ENCODE measurements at places on chromosomes 4 and X.

DNA sequence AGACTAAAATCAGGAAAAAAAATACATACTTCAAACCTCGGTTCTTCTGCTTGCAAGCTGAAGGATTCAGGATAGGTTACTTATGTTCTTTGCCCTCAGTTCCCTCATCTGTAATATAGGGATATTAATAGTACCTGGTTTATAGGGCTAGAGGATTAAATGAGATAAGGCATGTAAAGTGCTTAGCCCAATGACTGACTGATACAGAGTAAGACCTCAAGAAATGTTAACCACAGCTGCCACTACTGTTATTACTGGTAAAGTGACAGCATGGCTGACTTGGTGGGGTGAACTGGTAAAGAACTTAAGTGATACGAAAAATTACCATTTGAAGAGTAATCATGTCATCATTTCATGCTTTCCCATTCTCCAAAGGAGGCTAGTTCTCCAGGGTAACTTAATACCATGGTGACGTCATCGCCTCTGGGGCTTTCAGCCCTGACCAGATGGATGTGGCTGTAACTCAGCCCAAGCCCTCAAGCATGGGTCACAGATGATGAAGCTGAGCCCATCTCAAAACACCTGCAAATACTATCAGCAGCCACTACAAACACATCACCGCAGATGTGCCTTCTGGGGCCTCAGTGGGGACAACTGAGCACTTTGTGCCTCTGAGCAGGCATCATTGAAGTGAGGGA is 44.5 kb upstream of the SCML1 start:
- H3K27me3 ChIP-seq, result no peaks in the 10 kb centered on the region
- H3K27ac ChIP-seq, result no peak overlapping the region
- H3K4me3 ChIP-seq, result no peak overlapping the region
- no peak for DNase-seq
- H3K36me3 ChIP-seq, result no peaks in the 10 kb centered on the region
- H3K4me1 ChIP-seq, result no peaks in the 10 kb centered on the region

DNA sequence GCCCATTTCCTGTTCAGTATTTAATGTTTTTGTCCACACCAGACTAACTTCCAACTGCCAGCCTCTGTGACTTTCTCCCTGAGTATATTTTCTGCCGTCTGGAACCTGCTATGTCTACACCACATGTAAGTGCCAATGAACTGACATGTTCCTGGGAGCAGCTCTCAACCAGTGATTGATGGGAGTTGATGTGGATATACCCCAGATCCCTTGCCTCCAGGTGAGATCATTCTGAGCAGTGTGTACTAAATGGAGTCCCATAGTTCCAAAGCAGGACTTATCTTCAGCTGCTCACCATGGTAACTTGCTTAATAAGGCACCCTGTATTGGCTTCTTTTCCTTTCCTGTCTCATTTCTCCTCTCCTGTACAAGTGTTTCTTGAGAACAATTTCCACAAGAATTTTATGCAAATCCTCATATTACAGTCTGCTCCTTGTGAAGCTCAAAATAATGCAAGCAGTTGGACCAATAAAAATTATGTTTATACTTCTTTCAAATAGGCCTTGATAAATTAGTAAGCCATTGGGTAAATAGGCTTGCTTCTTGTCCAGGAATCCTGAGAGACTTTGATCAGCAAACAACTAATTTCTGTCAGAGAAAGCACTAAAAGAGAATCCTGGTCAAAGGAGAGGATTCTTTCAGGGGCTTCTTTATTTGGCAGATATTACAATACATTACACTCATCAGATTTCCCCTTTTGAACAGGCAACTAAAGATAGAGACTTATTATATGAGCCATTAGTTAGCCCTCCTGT is 911.7 kb upstream of the NDST4 start:
- no peak overlapping the region for H3K27ac ChIP-seq
- DNase-seq, result no peak
- no peaks in the 10 kb centered on the region for H3K36me3 ChIP-seq

DNA sequence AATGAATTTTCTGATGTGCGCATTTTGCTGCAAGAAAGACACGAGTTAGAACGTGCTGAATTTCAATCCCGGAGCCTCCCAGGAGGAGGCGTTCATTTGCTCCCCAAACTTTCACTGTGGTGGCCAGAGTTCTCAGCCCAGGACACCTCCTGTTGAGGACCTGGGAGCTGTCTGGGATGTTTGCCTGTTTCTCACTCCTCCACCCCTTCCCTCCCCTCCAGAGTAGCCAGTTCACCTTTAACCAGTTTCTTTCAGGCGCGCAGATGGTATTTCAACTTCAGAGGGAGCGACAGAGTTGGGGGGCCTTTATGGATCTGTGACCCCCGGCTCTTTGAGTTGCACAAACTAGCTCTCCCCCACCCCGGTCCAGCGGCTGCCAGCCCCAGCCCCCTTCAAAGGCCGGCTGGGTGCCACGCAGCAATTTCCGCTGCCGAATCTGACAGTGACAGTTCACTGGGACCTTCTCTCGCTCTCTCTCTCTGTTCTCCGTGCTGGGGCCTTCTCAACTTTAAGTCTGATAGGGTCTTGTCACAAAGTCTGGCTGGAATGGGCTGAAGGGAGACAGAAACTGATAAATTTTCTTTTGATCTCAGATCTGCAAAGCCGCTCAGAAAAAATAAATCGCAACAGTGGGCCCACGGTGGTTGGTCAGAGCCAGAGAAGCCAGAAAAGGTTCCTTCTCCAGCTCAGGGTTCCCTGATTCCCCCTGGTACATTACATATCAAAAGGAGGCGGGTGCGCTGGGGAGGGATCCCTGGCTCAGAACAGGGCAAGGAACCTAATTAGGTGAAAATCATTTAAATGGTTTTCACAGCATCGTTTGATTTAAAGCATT is 100.0 kb upstream of the STX18 start:
- H3K27me3 ChIP-seq, result no peaks in the 10 kb centered on the region
- no peaks in the 10 kb centered on the region for H3K36me3 ChIP-seq
- DNase-seq, result no peak
- H3K4me3 ChIP-seq, result no peak overlapping the region
- H3K4me1 ChIP-seq, result no peaks in the 10 kb centered on the region

- H3K4me1 ChIP-seq, result no peaks in the 10 kb centered on the region
- no peak overlapping the region for H3K27ac ChIP-seq
- no peak for DNase-seq
- H3K36me3 ChIP-seq, result no peaks in the 10 kb centered on the region
- H3K4me3 ChIP-seq, result no peak overlapping the region
- no peaks in the 10 kb centered on the region for H3K27me3 ChIP-seq
These were observed 315.1 kb upstream of the DKK2 start for GRCh38 chr4:107351196-107351595.

GRCh38 chr4:140693562-140693961 is 62.6 kb downstream of the TBC1D9 start:
- no peaks in the 10 kb centered on the region for H3K27me3 ChIP-seq
- H3K4me1 ChIP-seq, result no peaks in the 10 kb centered on the region
- H3K36me3 ChIP-seq, result no peaks in the 10 kb centered on the region
- no peak overlapping the region for H3K4me3 ChIP-seq

DNA sequence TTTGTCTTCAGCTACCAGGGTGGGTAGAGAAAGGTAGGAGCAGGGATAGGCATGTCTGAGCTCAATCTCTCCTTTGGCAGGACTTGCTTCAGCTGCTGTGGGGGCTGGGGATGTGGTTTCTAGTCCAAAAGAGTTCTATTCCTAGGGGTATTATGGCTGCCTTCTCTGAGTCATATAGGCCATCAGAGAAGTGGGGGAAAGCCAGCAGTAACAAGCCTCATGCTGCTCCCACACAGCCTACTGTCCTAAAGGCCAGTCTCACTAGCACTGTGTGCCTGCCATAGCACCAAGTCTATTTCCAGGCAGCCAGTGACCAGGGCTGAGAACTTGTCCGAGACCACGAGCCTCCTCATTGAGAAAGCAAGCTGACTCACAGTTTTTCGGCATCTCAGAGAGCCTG is 270.6 kb downstream of the DCAF12L2 start:
- H3K27me3 ChIP-seq, result no peaks in the 10 kb centered on the region
- no peaks in the 10 kb centered on the region for H3K4me1 ChIP-seq
- H3K27ac ChIP-seq, result no peak overlapping the region
- H3K36me3 ChIP-seq, result no peaks in the 10 kb centered on the region
- H3K4me3 ChIP-seq, result no peak overlapping the region

DNA sequence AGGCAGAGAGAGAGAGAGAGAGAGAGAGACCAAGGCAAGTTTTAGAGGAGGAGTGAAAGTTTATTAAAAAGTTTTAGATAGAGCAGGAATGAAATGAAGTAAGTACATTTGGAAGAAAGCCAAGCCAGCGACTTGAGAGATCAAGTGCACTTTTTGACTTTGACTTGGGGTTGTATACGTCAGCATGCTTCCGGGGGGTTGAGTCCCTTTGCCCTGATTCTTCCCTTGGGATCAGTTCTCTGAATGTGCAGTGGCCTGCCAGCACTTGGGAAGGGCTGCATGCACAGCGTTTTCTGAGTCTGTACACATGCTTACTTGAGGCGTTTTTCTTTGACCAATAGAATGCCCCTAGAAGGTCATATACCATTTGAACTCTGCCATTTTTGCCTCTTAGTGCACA is 400.5 kb downstream of the PDGFC start:
- peaks cover 3% of the 10 kb centered on the region for H3K27me3 ChIP-seq
- no peak overlapping the region for H3K27ac ChIP-seq
- DNase-seq, result no peak
- no peaks in the 10 kb centered on the region for H3K4me1 ChIP-seq

DNA sequence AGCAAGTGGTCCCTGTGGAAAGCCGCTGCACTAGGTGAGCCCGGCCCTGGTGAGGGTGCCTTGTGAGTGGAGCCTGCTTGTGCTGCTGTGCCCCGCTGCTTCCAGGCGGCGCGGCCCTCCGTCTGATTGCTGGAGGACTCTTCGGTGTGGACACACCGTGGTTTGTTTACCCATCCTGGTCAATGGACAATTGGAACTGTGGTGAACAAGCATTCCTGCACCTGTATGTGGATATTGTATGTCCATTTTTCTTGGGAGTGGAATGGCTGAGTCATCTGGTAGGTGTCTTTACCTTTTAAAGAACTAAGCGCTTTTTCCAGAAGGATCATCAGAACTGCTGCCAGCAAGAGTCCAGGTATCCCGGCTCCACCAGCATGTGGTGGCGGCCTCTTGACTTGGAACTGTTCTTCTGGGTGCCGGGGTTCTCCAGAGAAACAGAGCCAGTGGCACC is 15.6 kb downstream of the MAEA start:
- H3K4me1 ChIP-seq, result peaks cover 61% of the 10 kb centered on the region
- no peaks in the 10 kb centered on the region for H3K36me3 ChIP-seq
- DNase-seq, result no peak
- no peak overlapping the region for H3K4me3 ChIP-seq
- H3K27ac ChIP-seq, result no peak overlapping the region

DNA sequence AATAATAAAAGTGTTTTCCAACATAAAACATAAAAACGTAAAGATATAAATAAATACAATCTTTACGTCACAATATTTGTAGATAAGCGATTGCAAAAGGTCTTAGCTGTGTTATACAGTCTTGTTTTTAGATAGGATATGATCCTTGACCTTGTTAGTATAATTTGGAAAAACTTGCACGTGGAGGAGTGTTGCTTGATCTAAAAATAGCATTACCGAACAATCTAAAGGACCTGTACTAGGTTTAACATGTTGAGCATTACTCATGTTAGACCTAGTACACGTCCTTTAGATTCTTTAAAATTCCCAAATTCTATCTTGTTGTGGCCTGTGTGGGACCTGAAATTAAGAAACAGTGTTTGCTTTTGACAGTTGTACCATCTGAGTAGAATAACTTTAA is 1.6 kb downstream of the METAP1 start:
- H3K27me3 ChIP-seq, result no peaks in the 10 kb centered on the region
- no peaks in the 10 kb centered on the region for H3K36me3 ChIP-seq
- no peak for DNase-seq
- no peak overlapping the region for H3K27ac ChIP-seq
- H3K4me3 ChIP-seq, result peak overlapping the region; percentile 98

DNA sequence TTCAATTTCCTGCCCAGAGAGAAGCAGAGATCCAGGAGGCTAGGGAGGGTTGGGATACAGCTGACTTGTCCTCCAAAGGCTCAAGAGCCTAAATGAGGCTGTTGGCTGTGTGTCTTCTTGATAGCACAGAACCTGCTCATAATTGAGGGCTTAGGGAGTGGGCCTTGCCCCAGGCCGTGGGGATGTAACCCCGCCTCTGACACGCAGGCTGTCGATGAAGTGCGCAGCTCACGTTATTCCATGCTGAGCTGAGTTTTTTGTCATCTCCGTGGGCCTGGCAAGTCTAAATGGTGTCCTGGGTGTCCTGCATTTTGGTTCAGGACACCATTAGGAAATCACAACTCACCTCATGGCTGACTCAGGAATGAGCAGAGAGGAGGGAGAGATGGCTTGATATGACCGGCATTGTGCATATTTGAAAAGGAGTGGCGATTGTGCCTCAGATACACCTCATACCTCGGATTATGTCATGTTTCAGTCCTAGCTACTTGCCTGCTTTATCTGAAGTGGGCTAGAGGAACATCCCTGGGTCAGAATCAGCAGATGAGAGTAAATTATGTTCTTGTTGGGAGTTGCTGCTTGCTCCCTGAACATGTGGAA is 43.7 kb downstream of the FHDC1 start:
- H3K27ac ChIP-seq, result no peak overlapping the region
- no peak overlapping the region for H3K4me3 ChIP-seq
- DNase-seq, result no peak
- H3K4me1 ChIP-seq, result no peaks in the 10 kb centered on the region

DNA sequence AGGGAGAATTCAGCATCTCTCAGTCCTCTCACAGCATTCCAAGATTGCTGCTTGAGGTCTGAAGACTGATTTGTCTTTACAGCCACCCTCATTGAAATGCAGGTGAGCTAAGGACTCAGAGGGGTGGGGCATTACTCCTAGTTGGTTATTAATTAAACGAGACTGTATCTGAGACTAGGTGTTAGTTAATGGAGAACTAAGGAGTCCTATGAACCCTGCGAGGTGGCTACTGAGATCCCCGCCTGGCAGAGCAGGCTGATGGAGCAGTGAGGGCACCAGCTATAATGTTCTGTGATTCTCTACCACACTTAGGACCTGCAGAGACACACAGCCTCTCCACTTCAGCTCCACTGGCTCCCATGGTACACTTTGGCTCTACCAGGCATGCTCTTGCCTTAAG is 215.3 kb downstream of the MID1IP1 start:
- DNase-seq, result no peak
- no peak overlapping the region for H3K27ac ChIP-seq
- no peaks in the 10 kb centered on the region for H3K36me3 ChIP-seq
- no peak overlapping the region for H3K4me3 ChIP-seq

- H3K4me3 ChIP-seq, result no peak overlapping the region
- H3K27ac ChIP-seq, result no peak overlapping the region
- no peak for DNase-seq
- H3K27me3 ChIP-seq, result no peaks in the 10 kb centered on the region
- no peaks in the 10 kb centered on the region for H3K36me3 ChIP-seq
These were observed 110.6 kb downstream of the ASMT start for GRCh38 chrX:1725472-1725871.

- no peak overlapping the region for H3K27ac ChIP-seq
- DNase-seq, result no peak
- H3K36me3 ChIP-seq, result no peaks in the 10 kb centered on the region
- H3K4me1 ChIP-seq, result no peaks in the 10 kb centered on the region
- no peak overlapping the region for H3K4me3 ChIP-seq
These were observed 112.8 kb upstream of the DKK2 start for GRCh38 chr4:107148904-107149303.

Data from esophagus squamous epithelium (tissue), 5 donors.